ENCODE measurements at places on chromosomes 2 and 18.

- DNase-seq, result no peak
These were observed 21.6 kb upstream of the ITGB6 start for GRCh38 chr2:160221391-160222276.

GRCh38 chr2:20728114-20728758 is 61.3 kb downstream of the GDF7 start:
- no peak for DNase-seq

DNA sequence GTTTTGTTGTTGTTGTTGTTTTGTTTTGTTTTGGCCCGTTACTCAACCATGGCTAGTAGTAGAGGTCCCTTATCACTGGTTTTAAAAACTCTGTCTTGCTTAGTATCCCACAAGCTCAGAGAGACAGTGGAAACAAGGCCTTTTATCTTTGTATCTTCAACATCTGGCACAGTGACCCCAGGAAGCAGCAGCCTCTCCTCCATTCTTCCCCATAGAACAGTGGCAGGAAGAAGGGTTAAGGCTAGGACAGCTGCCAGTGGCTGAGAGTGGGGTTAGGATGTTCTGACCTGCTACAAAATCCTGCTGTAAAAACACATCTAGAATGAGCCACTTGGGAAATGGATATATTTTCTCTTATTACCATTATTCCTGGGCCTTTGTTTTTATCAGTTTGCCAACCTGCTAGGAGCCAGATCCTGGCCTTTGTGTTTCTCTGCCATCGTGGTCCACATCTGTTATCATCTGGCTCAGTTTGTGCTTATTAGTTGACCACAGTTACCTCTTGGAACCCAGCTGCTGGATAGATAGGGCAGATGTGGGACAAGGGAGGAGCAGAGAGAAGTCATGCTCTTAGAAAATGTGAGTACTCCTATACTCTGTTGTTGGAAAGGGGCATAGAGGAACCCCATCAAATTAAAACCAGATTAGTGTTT is 246.8 kb downstream of the AGPS start:
- no peak for DNase-seq

DNA sequence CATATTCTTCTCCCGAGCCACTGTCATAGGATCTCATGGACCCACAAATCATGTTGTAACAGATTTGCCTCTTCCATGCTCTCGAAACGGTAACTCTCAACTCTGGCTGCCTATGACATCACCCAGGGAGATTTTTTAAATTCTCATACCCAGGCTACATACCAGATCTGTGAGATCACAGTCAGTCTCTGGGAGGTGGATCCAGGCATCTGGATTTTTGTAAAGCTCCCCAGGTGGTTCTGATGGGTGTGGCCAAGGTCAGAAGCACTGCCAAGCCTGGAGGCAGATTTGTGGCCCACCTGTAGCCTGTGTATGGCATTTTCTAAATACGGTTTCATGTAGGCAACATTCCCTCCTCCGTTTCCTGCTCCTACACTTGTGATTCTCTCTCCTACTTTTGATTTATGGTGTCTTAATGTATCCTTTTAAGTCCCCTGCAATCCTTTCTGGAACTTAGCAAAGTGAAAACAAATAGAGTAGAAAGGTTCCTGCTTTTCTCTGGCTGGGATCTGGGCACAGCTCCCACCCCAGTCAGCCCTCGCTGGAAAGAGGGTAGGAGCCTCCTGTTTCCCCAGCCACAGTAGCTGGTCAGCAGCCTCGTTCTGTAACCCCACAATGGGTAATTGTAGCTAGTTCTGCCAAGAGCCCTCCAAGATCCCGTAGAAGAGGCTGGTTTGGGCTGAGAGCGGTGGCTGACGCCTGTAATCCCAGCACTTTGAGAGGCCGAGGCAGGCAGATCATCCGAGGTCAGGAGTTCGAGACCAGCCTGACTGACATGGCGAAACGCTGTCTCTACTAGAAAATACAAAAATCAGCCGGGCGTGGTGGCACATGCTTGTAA is 96.2 kb downstream of the KLHL29 start:
- no peak for DNase-seq

DNA sequence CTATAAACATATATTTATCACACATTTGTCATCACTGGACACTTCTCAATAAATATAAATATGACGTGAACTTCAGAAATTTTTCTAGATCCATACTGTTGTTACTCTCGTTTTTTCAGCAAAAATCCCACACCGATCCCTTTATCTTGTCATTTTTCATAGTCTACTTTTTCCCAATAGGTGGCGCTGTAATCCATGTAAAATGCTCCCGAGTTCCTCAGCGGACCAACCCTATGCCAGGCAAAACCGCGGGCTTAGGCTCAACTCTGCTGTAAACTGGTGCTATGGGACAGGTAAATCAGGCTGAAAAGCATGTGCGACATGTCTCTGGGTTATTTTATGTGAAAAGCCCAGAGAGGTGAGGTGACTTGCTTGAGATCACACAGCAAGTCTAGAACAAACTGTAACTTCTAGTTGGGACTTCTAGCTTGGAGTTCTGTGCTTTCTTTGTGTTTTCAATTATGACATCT is 104.0 kb downstream of the COBLL1 start:
- peak; percentile 39 for DNase-seq

Measured in glutamatergic neuron (in vitro differentiated cells).